ENCODE measurements at places on chromosomes 4 and X. TPM values are rescaled to one million over a fixed set of nuclear protein-coding genes. Genes with fewer than 3 reads are reported as not detected.

- DNase-seq = no peak
Observed at GRCh38 chr4:124705393-124705792, 7.1 kb downstream of the ANKRD50 start.

DNA sequence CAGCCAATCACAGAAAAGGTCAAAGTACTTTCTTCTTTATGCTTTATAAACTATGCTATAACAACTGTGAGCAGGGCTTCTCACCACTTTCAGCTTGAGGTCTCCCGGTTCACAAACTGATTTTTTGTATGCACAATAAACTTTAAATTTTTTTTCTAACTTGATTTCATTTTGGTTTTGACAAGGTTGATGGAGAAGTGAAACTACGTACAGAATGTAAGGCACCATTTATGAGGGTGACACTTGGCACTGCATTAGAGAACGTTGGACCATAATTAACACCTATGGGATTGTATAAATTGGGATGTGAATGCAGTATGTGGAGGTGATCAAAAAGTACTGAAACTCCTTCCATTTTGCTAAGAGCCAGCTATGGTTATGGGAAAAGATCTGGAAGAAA lies 857.9 kb upstream of the HTR2C start:
- no peak for DNase-seq

GRCh38 chr4:98749206-98749605 lies 90.8 kb upstream of the TSPAN5 start:
- no peak for DNase-seq

DNA sequence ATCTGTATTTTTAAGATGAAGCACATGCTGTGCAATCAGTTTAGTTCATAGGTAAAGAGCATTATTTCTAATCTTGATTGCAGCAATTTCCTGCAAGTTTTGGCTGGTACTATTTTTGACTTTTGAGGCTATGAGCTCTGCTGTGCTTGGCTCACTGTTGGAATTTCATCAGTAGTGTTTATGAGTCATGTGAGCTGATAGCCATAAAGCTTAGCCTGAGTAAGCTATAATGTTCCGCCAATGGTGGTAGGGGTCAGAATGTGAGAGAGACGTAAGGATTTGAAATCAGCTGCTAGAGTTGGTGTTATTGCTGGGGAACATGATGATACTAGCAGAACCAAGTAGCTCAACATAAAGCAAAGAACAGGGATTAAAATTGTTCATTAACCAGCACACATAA lies 590.9 kb upstream of the GNPDA2 start:
- no peak for DNase-seq

The ARMCX2 gene
- 0.55 TPM for total RNA-seq

GRCh38 chr4:98682719-98683118 lies 24.3 kb upstream of the TSPAN5 start:
- DNase-seq = no peak

The ADH1A gene
- total RNA-seq = not detected

The MAGEB2 gene
- total RNA-seq = not detected

- no peak for DNase-seq
Observed at GRCh38 chr4:103197765-103198110, 405 bp downstream of the CENPE start.

Measured in T-helper 17 cell (primary cell).